ENCODE measurements at places on chromosomes 6 and 20. TPM values are rescaled to one million over a fixed set of nuclear protein-coding genes. Genes with fewer than 3 reads are reported as not detected.

- no peak for DNase-seq
Measured at GRCh38 chr6:102680413-102680812, 1286.9 kb downstream of the GRIK2 start.

- DNase-seq = no peak
Measured at GRCh38 chr20:1130847-1131246, 12.4 kb downstream of the PSMF1 start.

The COX4I2 gene
- not detected for total RNA-seq

The MMP24 gene
- 0.45 TPM for total RNA-seq
